ENCODE measurements at places on chromosomes 2 and 18.

GRCh38 chr2:85635011-85635410, 19.0 kb downstream of the USP39 start:
- DNase-seq: no peak

DNA sequence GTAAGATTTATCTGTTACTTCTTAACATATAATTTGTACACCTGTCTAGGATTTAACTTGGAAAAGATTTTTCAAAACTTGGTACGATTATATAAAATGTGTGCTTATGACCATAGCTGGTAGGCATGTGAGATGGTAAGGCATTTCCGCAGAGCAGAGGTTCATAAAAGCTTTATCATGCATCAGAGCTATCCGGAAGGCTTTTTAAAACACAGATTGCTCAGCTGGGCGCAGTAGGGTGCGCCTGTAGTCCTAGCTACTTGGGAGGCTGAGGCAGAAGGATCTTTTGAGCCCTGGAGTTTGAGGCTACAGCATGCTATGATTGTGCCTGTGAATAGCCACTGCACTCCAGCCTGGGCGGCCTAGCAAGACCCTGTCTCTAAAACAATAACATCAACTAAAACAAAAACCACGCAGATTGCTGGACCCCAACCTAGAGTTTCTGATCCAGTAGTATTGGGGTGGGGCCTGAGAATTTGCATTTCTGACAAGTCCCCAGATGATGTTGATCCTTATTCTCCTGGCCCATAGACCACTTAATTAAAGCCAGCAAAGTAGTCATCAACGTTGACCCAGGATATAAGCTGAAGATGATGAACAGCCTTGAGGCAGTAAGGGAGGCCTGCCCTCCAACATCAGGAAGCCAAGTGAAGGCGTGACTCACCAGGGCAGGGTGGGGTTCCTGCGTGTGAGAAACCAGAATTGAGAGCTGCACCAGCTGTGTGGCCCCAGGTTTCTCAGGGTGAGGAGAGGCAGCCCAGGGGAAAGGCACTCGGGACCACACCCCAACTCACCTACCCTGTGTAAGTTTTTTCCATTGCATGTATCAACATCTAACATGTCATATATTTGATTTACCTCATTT, 21.6 kb upstream of the SLC20A1 start:
- DNase-seq: no peak

GRCh38 chr18:79069717-79070151, 540 bp downstream of the ATP9B start:
- no peak for DNase-seq

DNA sequence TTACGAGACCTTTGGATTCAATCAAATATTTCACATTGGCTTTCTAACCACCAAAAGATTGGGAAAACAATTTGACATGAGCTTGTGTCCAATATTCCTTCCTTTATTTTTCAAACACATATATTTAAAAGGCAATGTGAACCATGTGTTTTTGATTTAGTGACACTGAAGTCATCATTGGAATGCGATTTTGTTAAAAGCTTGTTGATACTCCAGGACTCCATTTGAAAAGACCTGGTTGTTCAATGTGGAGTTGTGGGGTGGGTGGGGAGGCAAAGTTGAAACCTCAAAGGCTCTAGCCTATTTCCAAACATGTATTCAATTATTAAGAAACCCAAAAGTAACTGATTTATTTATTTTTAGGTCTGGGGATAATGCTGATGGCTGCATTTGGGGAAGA, 114.1 kb upstream of the TRIB2 start:
- DNase-seq: no peak

GRCh38 chr2:115163572-115163971, 721.1 kb downstream of the DPP10 start:
- DNase-seq: no peak

- DNase-seq: no peak
Observed at GRCh38 chr2:17587469-17587868, 47.0 kb downstream of the VSNL1 start.

DNA sequence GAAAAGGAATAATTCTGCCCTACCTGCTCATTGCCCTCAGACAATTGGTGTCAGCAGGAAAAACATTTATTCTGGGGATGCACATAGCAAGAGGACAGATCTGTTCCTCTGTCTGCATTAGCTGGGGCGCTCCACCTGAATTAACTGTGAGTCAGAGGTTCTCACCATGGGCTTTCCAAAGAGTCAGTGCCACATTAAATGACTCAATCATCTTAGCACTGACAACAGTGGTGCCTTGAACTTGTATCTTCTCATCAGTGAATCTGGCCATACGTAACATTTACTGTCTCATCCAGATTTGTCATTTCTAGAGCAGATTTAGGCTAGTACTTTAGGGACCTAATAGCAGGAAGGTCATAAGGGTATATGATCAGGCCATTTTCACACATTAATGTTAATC, 358.1 kb upstream of the CRIM1 start:
- no peak for DNase-seq

GRCh38 chr18:58316396-58317342, 272.6 kb downstream of the NEDD4L start:
- no peak for DNase-seq

DNA sequence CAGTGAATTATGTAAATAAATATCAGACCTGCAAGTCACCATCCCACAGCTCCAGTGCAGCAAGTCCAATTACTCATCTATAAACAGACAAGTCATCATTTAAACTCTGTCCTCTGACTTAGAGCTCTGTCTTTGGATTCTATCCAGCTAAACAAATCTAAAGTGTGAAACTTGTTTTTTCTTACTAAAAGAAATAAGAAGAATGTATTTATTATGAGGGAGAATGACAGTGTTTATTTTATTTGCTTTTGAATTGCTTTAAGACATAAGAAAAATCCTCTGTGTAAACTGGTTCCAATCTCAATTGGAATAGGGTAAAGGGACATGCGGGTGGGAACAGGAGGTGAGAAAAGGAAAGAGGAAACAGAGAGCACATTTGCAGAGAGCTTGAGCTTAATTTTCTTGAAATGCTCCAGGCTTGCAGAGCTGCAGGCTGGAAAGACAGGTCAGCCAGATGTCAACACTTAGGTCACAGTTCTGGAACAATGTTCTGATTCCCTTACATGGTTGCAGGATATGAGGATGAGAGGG, 355.8 kb downstream of the MEIS1 start:
- DNase-seq: no peak

- DNase-seq: no peak
Observed at GRCh38 chr2:16201848-16202247, 261.5 kb downstream of the MYCN start.

GRCh38 chr2:182186132-182186735, 200.6 kb downstream of the PPP1R1C start:
- no peak for DNase-seq

GRCh38 chr2:109457794-109458193, 156.0 kb downstream of the SEPTIN10 start:
- DNase-seq: no peak

DNA sequence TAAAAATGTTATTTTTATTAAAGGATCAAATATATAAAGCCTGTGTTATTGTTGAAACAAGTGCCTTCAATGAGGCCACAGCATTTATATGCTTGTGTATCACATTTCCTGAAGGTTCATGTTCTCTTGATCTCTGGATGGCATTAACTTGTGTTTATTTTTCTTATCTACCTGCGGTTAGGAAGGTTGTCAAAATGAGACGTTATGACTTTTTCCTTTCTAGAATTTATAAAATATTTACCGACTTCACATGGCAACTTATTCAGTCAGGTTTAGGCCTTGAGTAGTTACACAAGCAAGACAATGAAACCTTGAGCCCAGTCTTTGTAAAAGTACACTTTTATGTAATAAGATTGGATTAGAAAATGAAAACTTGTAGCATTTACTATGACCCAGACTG, 196.4 kb upstream of the ACVR2A start:
- DNase-seq: no peak

GRCh38 chr18:57784034-57784800, 18.9 kb downstream of the ATP8B1 start:
- no peak for DNase-seq

GRCh38 chr2:81648370-81648769, 1343.8 kb upstream of the LRRTM1 start:
- DNase-seq: no peak

GRCh38 chr2:108118996-108119395, 120.8 kb upstream of the SULT1C3 start:
- DNase-seq: no peak

DNA sequence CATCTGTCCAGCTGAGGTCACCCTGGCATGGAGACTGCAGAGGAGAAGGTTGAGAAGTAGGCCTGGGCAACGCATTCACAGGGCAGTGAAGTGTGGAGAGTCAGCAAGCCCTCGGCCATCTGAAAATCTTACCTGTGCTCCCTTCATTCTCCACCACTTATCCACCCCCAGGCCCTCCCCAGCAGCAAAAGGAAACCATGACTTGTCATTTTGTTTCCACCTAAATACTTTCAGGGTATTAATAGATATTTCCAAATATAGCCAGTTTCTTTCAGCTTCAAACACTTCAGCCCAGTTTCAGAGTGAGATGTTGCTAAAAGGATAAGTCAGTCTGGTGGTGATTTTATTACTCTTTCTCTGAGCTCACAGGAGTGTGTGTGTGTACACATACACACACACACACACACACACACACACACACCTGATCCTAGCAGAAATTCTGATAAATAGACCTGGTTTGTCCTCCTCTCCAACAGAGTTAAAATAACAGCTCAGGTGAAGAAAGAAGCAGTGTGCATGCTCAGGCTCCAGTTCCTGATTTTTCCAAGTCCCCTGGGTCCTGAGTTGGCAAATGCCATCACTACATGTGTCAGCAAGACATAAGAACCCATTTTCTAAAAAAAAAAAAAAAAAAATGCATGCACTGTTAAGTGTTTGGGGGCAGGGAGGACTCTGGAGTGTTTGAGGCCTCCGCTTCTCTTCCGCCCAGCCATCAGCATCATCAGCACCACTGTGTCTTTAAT, 82.8 kb downstream of the LOXHD1 start:
- DNase-seq: no peak

DNA sequence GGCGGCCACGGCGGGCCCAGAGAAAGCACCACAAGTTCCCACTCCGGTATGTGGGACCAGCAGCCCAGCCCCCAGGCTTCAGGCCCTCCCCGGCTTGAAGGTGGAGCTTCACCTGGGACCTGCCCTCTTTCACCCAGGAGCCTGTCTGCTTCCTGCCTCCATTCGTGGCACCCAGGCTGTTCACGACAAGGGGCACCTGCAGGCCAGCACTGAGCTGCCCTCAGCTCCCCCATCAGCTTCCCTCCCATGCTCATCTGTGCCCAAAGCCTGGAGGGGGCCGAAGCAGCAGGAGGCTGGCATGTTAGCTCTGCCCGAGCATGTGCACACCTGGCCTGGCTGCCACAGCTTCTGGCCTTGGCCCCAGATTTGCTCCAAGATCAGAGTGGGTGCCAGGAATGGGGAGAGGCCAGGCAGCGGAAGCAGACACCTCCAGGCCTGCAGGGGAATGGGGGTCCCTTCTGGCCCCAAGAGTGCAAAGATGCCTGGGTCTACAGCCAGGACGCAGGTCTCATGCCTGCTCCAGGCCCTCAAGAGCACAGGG, 312.4 kb upstream of the SYT4 start:
- DNase-seq: no peak

- no peak for DNase-seq
Observed at GRCh38 chr18:906416-907114, 1.9 kb downstream of the ADCYAP1 start.

- DNase-seq: no peak
Observed at GRCh38 chr18:27847412-27847811, 329.5 kb downstream of the CDH2 start.

DNA sequence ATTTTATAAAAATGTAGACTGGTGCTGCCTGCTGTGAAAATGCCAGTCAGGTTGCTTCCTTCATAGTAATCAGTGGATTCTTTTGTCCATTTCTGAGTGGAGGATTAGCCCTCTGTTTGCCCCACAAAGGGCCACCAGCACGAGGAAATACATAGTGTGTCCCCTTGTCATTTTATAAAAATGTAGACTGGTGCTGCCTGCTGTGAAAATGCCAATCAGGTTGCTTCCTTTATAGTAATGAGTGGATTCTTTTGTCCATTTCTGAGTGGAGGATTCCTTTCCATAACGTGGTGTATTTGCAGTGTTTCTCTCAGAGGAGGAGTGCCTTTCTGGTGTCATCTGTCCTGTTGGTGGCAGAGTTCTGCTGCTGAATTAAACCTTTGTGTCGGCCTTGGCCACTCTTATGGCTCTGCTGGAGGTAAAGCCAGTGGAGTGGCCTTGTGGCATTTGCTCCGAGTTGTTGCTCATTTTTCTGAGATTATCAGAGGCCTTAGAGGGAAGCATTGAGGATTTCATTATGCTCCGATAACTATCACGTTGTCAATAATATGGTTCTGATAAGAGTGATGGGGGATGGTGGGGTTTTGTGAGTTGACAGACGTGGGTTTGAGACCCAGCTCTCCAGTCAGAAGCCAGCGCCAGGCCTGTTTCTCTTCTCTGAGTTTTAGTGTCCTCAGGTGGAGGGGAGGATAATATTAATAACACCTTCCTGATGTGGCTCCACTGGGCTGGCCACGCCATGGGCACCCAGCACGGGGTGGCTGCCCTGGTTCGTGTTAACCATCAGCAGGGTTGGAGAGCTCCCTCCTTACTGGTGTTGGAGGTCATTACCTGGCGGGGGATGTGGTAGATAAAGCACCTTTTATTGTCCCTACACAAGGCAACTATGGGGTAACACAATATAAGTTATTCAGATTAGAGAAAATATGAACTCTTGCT, 96.6 kb downstream of the NEDD4L start:
- DNase-seq: no peak

DNA sequence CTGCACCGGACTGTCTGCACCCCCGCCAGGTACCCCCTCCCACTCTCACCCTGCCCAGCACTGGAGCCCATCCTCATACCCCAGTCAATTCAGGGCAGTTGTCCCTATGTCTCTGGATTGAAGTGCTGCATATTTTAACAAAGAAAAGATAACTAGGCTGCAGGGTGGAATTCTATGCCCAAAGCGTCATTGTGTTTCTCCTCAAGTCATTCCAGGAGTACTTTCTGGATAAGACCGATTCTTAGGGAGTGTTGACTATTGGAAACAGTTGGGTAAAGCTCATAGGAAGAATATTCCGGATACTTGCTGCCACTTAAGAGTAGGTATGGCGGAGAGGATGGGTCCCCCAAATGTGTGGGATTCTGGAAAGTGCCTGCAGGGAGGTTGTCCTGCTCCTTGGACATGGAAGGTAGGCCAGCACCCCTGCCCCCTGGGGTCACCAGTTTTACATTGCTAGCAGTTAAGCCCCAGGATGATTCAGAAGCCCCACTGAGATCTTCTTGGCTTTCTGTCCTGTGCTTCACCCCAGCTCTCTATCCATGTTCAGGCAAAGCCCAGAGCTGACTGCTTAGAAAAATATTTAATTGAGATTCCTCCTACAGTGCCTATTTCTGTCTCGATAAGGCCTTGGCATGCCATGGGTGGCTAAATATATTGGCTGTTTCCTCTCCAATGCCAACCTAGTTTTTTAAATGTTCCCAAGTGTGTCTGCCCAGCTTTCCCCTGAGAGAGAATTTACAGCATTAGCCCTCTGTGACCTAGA, 48.2 kb downstream of the RPL37A start:
- no peak for DNase-seq

DNA sequence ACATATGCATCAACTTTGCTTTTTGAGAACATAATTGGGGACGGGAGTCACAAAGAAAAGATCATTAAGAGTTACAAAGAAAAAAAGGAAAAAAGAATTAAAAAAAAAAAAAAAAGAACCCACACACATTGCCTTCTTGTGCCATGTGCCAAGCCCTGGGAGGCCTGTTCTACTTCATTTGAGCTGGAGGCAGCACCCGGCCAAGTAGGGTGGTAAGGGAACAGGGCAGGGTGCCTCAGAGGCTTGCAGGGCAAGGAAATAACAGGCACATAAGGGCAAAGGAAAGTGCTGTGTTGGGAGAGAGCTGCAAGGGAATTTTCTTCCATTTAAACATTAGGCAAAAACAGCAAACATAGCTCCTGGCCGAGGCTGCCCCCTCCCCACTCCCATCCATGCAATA, 418.0 kb downstream of the TMEM182 start:
- DNase-seq: no peak

- DNase-seq: no peak
Observed at GRCh38 chr2:204973616-204974015, 428.3 kb downstream of the PARD3B start.

All from D721Med (cell line).